ENCODE measurements at places on chromosomes 5 and 9.
A peak's percentile ranks its signal among the peaks of the same experiment; 100 is the strongest.

- no peak for DNase-seq
These were observed 661 bp downstream of the PDCL start for GRCh38 chr9:122827761-122828093.

DNA sequence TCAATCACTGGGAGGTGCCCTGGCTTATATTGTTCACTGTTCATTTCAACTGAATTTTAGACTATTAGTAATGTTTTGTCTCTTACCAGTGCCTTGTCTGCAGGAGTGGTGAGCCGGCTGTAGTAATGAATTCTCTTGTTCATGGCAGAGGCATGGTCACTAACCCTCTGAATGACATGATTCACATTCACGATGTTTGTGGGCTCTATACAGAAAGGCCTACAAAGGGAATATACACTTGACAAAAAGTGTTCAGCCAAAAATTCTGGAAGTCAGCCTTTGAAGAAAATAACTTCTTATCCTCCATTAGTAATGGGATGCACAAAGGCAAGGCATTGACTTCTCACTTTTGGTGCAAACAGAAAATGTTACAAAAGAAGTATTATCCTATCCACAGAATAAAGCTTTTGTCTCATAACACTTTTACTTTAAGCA lies 39.6 kb downstream of the SLC38A9 start:
- no peak for DNase-seq

DNA sequence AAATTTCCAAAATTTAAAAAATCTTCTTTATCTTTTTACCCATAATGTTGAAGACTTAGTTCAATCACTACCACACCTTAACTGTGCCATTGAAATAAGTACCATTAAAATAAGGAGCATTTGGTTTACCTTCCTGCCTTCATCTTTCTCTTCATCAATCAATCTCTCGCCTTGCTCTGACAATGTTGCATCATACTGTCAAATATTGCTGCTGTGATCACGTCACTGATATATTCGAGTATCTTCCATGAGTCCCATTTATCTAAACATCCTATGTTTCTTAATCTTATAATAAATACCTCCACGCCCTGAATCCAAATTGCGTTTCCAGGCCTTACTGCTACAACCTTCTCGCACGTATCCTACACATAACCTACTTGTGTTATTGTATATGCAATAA lies 155.2 kb upstream of the ACOT12 start:
- DNase-seq, result no peak

- DNase-seq, result peak; percentile 33
These were observed 18.2 kb upstream of the DCP2 start for GRCh38 chr5:112958093-112959088.
